A673 (cell line): ENCODE measurements at places on chromosomes 12 and 14. TPM values are rescaled to one million over a fixed set of nuclear protein-coding genes. Genes with fewer than 3 reads are reported as not detected.

DBX2 gene
- total RNA-seq: 0.13 and 0.37 TPM in 2 replicates

IFI27L2 gene
- 12.4 and 13.4 TPM in 2 replicates for total RNA-seq

APOLD1 gene
- 5.9 and 6.4 TPM in 2 replicates for total RNA-seq

FAM90A1 gene
- total RNA-seq: not detected in 2 replicates

KLRC4 gene
- total RNA-seq: not detected in 2 replicates

CYP27B1 gene
- total RNA-seq: 4.5 and 4.7 TPM in 2 replicates
